ENCODE measurements at places on chromosomes 6 and 20.

GRCh38 chr6:166739117-166739975, 112.3 kb upstream of the RPS6KA2 start:
- no peak for DNase-seq

- no peak for DNase-seq
These were observed 209.6 kb downstream of the ERMARD start for GRCh38 chr6:169960886-169961611.

DNA sequence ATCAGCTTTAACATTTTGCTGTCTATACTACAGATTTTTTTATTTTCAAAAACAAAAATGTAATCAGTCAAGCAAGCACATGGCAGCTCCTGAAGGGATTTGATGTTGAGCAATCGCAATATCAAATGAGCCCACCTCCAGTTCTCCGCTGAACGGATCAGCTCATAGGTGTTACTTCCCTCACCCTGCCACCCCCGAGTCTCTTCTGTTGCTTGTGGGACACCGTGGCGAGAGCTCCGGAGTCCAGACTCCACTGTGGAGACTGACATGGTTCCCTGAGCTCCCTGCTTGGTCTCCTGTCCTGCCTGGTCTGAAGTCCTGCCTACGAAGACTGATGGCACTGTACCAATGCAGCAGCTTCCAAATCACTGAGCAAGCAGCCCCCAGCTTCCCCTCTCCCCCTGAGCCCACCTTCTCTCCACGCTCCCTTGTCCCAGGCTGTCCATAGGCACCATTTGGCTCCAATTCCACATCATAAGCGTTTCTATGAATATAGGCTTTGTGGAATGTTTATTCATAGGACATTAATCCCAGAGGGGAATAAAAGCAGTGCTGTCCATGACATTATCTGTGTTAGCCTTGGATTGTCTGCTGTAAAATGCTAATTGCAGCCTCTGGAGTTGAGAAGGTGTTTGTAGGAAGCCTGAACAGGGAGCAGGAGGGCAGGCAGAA, 162.2 kb downstream of the LY86 start:
- DNase-seq, result no peak

GRCh38 chr6:6497976-6498375, 90.5 kb upstream of the LY86 start:
- DNase-seq, result no peak

- no peak for DNase-seq
These were observed 124.1 kb downstream of the PHF3 start for GRCh38 chr6:63759605-63760105.

DNA sequence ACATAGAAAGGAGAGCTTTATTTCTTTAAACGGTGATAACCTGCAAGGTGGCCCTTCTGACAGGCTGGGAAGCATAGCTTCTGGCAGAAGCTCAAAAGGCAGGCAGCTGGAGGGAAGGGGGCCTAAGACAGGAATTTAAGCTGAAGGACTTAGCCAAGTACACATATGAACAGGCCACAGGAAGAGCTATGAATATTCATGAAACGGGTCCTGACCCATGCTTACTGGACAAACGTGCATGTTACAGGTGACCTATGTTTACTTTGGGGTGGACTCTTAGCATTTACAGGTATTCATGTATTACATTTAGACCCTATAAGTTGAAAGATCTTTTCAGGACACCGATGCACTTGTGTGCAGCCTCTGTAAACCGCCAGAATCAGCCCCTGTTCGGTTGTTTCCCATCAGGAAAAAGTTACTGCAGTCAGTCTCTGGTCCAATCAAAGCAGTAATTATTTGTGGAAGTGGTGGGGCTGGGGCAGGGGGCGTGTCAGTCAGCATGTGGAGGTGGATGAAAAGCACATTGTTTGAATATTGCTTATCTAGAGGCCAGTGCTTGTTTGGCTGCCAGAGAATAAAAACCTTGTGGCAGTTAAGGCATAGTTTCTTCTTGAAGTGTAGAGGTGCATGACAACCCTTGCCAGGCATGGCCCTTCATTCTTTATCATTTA, 2.9 kb upstream of the GZF1 start:
- DNase-seq, result no peak

DNA sequence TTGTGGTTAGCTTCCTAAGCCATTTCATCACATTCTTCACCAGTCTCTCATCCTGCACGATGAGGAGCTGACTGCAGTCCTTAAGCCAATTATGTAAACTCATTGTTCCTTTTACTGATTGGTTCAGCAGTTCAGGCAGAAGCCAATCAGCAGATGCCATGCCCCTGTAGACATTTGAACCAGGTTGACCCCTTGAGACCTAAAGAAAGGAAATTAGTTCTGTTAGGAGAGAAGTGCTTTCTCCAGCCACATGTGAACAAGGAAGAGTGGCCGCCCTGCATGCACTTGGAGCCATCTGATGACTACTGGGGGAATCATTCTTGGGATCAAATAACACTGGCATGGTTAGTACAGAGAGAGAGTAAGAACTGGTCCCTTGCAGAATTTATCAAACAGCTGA, 535.2 kb upstream of the ID4 start:
- DNase-seq, result no peak

DNA sequence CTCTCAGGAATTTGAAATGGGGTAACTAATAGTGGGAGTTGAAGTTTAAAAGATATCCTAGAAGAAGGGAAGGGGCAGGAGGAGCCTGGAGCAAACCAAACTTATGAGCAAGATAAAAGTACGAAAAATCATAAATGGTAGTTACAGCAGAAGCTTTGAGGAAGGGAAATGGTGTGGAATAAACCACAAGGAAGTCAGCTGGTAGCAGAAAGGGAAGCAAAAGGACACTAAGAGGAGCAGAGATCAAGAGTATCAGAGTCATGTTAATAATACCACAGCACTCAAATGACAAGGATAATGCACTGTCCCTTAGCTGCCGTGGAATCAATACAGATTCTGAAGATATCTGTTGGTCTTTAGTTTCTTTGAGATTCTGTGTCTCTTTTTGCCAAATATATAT, 44.9 kb upstream of the CCDC28A start:
- DNase-seq, result no peak

GRCh38 chr20:15976047-15976736, 597.1 kb downstream of the KIF16B start:
- DNase-seq, result no peak

- no peak for DNase-seq
These were observed 506.6 kb upstream of the SULF2 start for GRCh38 chr20:48291896-48292295.

DNA sequence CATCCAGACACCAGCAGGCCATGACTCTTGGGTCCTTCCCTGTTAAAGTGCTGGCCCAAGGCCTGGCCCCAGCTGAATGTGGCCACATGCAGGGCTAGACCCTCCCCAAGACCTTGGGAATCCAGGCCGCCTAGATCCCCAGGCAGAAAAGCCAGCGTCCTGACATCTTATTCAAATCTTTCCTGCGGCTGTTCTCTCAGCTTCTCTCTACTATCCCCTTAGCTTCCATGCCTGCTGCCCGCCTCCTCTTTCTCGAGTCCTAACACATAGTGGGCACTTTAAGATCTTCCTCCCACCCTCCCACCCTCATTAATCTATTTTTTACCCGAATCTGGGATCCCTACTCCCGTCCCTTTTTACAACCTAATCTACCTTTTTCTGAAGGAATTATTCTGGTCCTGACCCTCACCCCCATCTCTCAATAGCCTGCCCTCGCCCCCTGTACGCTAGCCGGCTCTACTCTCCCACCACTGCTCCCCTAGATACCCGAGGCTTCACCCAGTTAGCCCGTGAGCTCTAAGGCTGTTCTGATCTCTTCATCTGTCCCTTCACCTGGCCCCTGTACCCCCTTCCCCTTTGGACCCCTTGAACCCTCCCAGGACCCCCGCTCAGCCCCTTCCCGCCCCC, at the start of gene CCHCR1:
Gene CCHCR1 (minus strand): TSS at position 290 of the 627 bp plus-strand sequence. CDS start 202 bp downstream, at position 88.
- DNase-seq, result no peak

GRCh38 chr20:17538517-17539170, 7.5 kb upstream of the BFSP1 start:
- no peak for DNase-seq

DNA sequence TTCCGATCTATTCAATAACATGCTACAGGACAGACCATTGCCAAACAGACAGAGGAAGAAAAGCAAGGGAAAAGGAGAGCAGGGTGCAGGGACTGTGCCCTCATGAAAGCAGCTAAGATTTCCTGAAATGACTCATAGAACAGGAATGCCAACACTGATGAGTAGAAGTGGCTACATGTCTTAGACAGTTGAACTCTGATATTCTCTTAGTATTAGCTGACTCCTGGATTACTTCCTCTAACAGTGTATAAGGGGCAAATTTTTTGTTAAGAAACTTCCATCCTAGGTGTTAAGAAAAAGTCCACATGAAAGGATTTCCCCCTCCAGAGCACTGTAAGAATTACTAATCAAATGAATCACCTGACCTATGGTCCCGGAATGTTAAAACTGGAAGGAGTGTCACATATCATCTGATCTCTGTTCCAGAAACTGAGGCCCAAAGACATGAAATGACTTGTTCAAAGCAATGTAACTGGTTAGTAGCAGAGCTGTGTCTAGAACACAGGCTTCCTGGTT, 224.9 kb downstream of the IBTK start:
- DNase-seq, result no peak

- DNase-seq, result no peak
These were observed 25.5 kb upstream of the PXDC1 start for GRCh38 chr6:3776881-3777507.

DNA sequence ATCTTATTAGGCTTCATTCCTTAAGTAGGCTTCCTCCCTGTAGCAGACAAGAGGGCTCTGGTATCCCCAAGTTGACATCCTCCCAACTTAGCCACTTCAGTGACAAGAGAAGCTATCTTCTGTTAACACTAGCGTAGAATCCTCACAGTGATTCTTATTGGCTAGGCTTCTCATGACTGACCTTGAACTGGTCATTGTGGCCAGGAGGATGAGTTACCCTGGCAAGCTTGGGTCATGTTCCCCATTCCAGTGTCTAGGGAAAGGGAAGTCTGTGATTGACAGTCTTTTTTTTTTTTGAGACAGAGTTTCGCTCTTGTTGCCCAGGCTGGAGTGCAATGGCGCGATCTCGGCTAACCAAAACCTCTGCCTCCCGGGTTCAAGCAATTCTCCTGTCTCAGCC, 7.1 kb downstream of the CDKAL1 start:
- DNase-seq, result no peak

GRCh38 chr6:138101946-138102731, 5.1 kb downstream of the PERP start:
- DNase-seq, result no peak

DNA sequence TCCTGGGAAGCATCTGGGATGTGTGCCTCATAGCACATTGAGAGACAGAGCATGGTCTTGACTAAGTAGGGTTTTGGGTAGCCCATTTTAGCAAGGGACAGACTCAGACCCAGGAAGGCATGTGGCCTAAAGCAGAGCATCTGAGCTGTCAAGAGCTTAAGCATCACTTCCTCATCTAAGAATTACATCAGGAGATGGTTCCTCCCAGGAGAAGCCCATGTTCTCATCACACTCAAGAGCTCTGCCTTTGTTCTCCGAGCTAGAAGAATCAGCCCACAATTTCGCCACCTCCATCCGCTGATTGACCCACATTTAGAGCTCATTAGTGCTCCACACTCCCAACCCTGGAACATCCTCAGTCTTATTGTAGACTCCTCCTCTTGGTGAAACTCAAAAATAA, 68.3 kb downstream of the NPEPL1 start:
- DNase-seq, result no peak

DNA sequence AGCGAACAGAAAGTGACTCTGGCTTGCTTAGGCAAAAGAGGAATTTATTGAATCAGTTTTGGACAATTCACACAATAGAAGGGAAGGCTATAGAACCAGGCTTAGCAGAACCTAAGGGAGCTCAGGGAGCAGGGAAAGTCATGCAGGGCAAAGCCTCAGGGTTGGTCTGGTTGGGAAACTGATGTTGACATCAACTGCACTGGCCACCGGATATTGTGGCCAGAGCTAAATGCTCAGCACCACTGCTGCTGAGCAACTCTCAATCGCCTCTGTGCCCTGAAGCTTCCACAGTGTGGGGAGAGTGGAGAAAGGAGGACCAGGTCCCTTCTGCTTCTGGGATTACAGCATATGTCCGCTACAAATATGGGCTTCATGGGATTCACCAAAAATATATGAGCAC, 93.3 kb upstream of the GCM1 start:
- no peak for DNase-seq

- DNase-seq, result no peak
These were observed 54.5 kb downstream of the KIF16B start for GRCh38 chr20:16518784-16519084.

GRCh38 chr6:13395272-13396237, 67.2 kb upstream of the TBC1D7 start:
- DNase-seq, result peak; percentile 73

- no peak for DNase-seq
These were observed 417 bp downstream of the NFATC2 start for GRCh38 chr20:51542033-51542570.

DNA sequence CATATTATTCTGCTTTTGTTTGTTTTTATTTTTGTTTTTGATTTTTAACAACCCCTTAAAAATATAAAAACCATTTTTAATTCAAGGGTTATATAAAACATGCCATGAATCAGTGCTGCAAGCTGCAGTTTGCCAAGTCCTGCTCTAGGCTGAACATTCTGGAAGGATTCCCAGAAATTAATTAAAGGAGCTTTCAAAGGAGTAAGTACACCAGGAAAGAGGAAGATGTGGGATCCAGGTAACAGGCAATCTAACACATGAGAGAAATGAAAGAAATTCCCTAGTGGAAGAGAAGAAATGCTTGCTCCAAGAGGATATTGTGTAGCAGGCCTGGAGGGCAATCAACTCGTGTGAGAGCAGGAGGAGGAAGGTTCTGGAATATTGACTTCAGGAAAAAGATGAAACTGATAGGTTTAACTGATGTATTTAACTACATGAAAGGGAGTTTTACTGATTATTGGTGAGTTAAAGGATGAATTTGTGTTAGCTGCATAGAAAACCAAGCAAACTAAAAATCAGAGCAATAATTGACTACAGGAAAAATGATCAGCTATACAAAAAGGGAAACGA, 146.0 kb upstream of the PHACTR1 start:
- DNase-seq, result no peak

GRCh38 chr6:32842690-32843089, 1.2 kb downstream of the PSMB8 start:
- DNase-seq, result no peak

- no peak for DNase-seq
These were observed 2.5 kb upstream of the BPIFA1 start for GRCh38 chr20:33233129-33233774.

GRCh38 chr20:45848421-45848820, 8.8 kb downstream of the ACOT8 start:
- no peak for DNase-seq

DNA sequence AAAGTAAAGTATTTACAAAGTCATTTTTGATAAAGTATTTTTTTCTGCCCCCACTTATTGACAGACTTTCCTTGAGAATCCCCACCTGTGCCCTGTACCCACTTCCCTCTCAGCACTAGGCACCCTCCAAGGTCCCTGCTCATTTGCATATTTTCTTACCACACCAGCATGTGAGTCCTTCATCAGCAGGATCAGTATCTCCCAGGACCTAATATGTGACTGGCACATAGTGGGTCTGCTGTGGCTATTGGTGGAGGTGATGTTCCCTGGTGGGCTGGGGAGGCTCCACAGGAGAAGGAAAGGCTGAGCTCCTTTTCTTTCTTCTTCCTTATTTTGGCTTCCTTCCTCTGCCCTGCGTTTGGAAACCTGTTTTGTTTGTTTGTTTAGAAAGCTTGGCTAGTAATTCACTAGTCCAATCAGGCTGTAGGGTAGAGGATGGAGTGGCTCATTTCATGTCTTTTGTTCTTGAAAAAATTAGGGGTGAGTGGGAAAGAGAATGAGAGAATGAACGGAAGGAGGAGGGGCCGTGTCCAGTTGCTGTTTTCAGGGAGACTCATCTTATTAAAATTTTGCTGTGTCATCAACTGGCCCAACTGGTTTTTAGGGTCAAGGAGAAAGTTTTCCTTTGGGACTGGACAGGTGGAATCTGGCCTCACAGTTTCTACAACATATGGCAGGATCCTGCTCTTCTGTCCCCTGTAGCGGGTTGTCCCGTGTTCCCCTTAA, 2.8 kb upstream of the RNF24 start:
- DNase-seq, result no peak

Data from NCI-H1048 (cell line).